Stimulated activated naive CD8-positive, alpha-beta T cell treated with anti-CD3 and anti-CD28 coated beads, Interleukin-15, Interleukin-2, amounts not matched to agents 100 U/mL and 50 U/mL, for 24 hours (primary cell): ENCODE measurements at places on chromosomes 5 and 9.

DNA sequence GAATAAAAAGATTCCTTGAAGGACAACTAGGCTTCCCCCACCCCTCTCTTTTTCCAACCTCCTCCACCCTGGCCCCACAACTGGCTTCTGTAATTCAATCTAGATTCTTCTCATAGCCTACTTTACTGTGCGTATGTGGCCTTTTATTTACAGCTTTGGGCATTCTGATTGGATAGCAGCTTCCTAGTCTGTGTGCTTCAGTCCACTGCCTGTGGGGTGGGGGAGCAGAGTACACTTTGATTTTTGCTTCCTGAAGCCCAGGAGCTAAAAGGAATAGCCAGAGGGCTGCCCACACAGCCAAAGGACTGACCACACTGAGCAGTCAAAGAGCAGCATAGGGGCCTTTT lies 30.4 kb downstream of the RUSC2 start:
- DNase-seq: no peak

DNA sequence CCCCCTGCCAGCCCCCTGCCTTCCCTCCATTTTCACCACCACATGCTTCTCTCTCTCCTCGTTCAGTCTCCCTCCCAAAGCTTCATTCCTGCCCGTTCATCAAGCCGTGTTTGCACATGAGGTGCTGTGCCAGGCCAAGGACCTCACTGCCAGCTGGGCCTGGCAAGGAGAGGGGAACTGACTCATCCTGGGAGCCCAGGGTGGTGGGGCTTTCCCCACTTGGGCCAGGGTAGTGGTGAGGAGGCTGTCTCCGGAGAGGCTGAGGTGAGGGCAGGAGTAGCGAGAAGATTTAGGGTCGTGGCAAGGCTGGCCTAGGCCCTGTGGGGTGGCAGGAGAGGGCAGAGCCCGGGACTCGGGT lies 30.4 kb upstream of the NOTCH1 start:
- DNase-seq: peak; percentile 37

GRCh38 chr5:83151821-83152220 lies 74.5 kb downstream of the XRCC4 start:
- no peak for DNase-seq

DNA sequence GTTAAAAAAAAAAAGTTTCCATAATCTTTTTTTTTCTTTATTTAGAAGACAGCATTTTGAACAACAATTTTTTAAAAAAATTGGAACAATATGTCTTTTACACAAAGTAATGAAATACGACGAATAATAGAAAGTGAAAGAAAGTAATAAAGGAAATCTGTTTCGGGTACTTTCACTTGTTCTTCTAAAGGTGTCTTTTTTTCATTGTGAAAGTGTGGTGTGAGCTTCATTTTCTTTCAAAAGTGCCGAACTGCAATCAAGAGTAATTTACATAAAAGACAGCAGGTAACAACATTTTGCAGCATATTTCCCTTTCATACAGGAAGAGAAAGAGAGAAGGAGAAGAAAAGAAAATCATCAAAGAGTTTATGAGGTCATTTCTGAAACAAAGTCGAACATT lies 159.7 kb upstream of the CDH12 start:
- DNase-seq: no peak

GRCh38 chr5:151110992-151111391 lies 30.2 kb upstream of the TNIP1 start:
- DNase-seq: no peak

DNA sequence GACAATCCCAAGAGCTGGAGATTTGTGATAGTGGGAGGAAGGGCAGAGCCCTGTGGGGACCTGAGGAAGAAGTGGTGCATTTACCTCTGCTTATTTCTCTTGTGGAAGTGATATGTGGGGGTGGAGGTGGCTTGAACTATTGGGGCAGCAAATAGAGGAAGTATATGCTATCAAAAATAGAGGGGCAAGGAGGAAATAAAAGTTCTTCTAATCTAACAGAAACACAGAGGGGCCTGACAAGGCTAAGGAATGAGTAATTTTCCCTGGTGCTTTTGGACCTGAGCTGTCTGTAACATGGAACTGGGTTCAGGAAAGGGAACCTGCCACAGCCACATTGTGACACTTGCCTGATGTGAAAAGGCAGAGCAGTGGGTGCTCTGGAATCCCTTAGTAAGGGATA lies 378.6 kb upstream of the KLF4 start:
- no peak for DNase-seq

DNA sequence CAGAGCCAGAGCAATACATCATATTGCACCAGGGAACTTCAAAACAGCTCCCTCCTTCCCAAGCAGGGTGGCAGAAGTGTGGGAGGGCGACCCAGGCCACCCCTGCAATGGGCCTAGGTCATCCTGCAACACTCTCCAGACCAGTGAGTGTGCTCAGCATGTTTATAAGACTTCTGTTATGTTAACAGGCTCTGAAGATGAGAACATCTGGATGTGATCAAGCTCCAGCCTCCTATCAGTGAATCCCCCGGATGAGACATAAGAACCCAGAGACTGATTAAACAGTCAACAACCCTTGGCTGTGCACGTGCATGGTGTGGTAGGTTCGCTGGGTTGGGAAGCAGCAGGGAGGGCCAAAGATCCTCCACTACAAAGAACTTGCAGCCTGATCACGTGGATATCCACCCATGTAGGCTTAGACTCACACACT lies 63.3 kb downstream of the ABCA1 start:
- DNase-seq: no peak

DNA sequence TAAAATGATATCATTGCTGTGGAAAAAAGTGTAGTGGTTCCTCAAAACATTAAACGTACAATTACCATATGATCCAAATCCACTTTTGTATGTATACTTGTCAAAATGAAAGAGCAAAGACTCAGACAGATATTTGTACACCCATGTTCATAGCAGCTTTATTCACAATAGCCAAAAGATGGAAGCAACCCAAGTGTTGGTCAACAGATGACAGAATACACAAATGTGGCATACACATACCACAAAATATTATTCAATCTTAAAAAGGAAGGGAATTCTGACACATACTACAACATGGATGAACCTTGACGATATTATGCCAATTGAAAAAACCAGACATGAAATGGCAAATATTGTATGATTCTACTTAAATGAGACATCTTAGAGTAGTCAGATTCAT lies 524.5 kb upstream of the WWC1 start:
- DNase-seq: no peak

DNA sequence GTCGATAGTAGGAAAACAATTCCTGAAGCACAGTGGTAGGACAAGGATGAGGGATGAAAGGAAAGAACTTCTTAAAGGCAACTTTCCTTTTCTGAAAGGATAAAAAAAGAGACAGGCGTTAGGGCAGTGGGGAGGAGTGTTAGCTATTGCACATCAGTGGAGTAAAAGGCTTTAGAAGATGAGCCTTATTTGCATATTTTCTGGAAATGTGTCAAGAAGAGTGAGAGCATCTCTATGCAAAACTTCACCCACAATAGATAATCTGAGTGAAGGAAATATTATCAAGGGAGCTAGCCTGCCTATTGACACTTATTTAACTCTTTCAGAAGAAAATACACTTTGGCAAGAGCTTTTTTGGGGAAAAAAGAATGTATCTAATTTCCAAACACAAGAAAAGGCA lies 151.6 kb downstream of the MACIR start:
- no peak for DNase-seq

DNA sequence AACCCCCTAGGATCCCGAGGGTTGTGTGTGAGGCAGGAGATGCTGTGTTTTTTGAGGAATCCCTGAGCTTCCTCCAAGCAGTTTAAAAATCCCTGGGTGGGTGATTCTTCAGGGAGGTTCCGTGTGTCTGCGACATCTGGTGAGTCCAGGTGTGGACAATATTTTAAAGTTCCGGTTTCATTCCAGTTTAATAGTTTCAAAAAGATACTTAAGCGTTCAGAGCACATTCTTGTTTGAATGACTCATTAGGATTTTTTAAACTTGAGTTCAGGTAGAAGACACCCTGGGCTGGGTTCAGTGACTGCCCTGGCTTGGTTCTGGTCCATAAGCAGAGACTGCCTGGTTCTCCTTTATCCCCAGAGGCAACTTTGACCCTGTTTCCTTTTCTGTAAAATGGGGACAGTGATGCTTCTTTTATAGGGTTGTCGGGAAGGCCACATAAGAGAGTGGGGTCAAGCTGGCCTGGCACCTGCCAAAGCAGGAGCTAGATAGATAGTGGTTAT lies 119.2 kb downstream of the RGS3 start:
- DNase-seq: no peak

DNA sequence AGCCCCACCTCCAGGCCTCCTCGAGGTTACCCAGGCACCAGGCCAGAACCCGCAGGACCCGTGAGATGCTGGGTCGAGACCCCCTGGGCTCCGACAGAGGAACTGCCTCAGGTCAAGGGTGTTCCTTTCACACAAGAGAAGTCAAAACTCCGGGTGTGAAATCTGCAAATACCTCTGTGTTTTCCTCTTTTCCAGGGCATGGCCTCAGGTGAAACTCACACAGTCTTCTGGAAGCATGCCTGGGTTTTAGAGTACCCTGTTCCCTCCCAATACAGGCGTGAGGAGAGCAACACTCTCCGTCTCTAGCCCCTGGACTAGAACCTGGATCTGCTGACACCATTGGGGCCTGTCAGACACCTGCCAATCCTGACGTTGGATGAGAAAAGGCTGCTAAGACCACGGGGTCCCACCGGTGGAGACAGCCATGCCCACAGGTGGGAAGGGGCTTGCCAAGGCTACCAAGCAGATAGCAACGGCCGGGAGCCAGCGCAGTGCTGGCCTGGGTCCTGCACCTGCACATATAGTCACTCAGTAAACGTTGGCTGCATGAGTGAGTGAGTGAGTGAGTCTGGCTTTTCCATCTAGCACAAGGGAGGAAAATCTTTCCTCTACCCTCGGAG lies 182.0 kb upstream of the PPP1R26 start:
- DNase-seq: no peak

DNA sequence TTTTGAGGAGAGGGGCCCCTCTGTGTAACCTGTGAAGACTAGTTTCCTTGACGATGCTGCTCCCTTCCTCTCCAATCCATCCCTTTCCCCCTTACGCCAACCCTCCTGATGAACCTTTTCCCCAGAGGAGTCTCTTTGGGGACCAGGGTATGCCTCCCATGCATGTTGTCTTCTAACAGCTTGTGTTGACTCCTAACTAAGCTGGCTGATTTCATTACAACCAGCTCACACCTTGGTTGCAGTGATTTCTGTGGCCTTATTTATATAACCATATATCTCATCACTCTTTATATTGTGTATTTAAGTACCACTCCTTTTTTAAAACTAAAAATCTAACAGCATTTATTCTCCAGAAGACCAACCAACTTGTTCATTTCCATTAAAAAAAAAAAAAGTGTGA lies 42.5 kb downstream of the SFXN1 start:
- DNase-seq: no peak

GRCh38 chr9:7921545-7922197 lies 122.1 kb upstream of the DMAC1 start:
- DNase-seq: no peak

DNA sequence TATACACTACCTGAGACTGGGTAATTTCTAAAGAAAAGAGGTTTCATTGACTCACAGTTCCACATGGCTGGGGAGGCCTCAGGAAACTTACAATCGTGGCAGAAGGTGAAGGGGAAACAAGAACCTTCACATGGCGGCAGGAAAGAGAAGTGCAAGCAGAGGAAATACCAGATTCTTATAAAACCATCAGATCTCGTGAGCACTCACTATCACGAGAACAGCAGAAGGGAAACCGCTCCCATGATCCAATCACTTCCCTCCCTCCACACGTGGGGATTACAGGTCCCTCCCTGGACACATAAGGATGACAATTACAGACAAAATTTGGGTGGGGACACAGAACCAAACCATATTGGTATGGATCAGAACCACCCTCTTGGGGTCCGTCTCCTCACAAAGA lies 44.2 kb upstream of the SPIN1 start:
- no peak for DNase-seq

DNA sequence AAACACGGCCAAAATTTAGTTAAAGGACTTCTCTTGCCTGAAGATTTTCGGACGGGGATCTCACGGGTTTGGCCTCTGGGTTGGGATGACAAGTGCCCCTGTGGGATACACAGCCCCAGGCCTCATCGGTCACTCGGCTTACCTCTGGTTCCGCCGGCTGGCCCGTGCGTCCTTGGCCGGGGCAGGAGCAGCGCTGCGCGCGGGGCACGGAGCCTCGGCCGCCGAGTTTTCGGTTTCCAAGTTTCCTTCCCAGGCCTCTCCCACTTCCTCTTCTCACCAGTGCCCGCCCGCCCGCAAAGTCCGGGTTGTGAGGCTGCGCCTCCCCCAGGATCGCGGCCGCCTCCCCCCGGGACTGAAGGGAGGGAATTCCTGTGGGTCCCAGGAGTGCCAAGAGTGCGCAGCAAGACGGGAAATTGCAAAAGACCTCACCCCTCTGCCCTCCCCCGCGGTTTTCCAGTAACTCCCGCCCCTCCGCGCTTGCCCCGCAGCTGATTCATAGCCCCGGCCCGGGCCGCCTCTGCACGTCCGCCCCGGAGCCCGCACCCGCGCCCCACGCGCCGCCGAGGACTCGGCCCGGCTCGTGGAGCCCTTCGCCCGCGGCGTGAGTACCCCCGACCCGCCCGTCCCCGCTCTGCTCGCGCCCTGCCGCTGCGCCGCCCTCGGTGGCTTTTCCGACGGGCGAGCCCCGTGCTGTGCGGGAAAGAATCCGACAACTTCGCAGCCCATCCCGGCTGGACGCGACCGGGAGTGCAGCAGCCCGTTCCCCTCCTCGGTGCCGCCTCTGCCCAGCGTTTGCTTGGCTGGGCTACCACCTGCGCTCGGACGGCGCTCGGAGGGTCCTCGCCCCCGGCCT lies at the start of gene OSMR:
Gene OSMR, plus strand, starts transcription at position 487 of the 853 bp plus-strand sequence. CDS start 23,033 bp downstream, outside the sequence.
- DNase-seq: peak; percentile 27

DNA sequence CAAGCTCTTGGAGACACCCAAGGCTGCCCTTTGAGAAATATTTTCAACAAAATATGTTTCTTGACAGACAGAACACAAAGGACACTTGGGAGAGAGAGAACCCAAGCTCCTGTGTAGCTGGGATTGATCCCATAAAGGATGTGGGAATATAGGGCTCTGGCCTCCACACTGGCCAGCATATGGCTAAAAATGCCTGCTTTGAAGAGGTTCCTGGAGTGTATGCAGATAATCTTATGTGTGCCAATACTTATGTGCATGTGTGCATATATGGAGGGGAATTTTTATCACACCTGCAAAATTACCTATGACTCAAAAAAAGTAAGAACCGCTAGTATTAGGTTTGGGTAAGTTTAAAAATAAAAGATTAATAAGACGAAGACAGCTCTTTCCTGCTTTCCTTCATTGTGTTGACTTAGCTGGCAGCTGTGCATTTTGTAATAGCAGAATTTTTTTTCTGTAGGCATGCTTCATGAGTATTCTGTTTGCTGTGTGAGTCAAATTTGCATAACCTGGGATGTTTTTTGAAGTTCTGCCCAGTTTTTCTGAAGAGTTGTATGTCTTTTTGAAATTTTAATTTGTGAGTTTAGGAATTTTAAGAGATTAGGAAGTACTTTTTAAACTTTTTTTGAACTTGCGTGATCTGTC lies 42.6 kb downstream of the HACD4 start:
- DNase-seq: no peak

GRCh38 chr9:78724896-78725295 lies 428.0 kb downstream of the PSAT1 start:
- DNase-seq: no peak
